ENCODE measurements at places on chromosomes 11 and 22.

DNA sequence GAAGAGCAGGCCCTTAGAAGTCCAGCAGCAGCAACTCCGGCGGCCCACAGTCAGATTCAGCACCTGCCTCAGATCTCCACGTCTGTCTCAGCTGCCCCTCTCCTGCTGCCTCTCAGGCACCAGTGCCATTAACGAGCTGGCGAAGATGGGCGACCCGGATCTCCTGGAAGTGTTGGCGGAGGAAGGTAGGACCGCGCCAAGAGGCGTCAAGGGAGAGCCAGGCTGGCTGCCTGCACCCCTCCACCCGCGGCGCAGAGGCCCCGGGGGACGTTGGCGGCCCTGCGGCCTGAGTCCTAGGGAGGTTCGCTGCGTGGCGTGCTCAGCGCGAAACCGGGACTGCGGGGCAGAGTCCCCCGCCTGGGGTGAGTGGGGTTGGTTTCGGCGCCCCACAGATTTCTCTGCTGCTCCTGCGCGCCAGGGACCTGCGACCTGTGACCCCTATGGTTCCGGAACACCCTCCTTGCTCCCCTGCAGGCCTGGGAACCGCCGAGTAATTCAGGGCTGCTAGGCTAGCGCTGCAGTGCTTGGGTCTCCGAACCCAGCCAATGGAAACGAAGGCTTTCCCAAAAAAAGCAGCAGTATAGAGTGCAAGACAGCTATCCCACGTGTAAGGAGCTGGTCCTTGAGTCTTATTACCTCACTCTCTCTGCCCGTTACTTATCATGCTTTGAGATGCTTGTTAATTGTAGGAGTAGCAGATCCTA, 615 bp downstream of the ANO5 start:
- peak; percentile 74 for DNase-seq

DNA sequence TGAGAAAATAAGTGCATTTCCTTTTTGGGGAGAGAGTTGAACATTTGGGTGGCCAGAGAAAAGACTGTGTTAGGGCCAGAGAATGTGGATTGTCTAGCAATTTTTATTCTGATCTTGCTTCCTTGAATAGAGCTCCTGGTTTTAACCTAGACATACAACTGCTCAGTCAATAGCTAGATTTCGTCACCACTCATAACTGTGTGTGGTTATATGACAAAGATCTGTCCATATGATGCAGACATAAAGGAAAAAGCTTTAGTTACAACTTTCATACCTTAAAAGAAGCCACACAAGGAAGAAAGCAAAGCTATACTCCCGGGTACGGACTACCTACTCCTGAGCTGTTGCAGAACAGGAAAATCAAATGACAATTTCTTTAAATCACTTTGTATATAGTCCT, 37.2 kb downstream of the MS4A6A start:
- no peak for DNase-seq

DNA sequence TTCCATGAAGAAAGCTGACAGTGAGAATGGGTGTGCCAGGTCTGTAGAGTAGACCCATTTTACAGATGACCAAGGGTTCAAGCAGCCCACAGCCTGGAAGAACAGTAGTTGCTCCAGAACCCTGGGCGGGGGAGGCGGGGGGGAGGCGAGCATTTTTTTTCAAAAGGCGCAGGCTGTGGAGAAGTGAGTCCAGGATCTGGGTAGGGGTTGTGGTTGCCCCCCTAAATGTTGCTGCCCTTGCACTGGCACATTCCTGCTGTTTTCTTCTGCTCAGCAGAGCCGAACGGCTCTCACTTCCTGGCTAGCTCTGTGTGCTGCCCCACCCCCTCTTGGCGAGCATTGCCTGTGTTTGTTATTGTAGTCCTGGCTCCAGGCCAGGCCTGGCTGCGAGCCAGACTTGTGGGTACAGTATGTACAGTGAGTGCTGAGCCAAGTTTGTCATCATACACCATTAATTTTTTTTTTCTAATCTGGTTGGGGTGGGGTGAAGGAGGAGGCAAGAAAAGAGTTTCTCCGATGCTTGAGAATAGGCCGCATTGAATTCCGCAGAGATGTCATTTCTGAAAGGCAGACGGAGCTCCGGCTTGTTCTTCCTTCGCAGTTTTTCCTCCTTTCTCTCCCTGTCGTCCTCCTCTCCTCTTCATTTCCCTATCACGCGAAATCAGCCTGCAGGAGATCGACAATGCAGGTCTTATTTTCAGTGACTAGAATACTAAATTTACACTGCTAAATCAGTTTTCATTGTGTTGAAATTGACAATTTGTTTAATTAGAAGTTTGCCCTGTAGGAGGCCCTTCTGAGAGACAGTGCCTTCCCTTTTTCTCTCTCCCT, 100.5 kb downstream of the ZBTB16 start:
- DNase-seq: peak; percentile 98

DNA sequence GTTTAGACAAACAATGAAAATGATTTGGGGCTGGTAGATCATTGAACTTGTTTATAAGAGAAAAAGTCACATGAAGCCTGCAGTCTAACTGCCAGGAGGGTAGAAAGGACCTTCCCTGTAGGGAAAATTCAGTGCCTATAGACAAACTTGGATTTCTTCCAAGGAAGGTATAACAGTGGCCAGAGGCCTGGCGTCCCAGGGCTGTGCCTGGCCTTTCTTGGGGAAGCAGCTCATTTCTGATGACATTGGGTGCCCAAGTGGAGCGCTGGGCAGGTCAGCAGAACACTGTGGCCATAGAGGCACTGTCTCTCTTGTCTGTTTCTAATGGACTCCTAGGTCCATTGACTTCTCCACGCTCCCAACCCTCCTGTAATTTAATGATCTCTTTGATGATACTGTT, 6.6 kb upstream of the FXYD6 start:
- DNase-seq: no peak

- no peak for DNase-seq
Measured at GRCh38 chr22:46251266-46251665, 1.2 kb upstream of the CDPF1 start.

DNA sequence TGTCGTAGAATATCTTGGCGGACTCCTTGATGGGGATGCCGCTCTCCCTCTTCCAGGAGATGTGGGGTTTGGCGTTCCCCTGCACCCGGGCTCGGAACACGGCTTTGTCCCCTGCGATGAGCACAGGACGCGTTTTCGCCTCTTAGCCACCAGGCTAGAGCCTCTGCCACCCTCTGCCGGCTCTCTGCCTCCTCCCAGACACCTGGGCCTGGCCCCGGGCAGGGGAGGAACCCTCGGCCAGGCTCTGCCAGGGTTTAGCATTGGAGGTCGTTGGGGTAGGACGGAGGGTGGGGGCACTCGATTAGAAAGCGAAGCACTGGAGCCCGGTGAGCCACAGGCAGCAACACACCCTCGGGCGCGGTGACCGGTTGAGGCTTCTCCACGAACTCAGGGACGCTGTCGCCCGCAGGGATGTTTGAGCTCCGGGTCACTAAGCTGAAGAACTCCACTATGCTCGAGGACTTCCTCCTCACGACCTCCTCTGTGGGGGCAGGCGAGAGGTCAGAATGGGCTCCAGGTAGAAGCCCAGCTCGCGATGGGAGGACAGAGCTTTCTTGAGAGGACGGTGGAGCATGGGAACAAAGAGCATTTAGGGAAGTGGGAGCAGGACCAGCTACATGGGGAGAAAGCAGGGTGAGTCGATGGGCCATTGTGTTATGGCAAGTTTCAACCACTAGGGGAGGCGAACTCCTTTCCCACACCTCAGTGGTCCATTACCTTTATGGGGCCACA, 4.3 kb downstream of the IGSF22 start:
- peak; percentile 88 for DNase-seq

GRCh38 chr11:1256257-1257045, 33.6 kb downstream of the MUC5B start:
- no peak for DNase-seq

- peak; percentile 94 for DNase-seq
Measured at GRCh38 chr11:61949169-61950034, 749 bp upstream of the BEST1 start.

GRCh38 chr11:47593934-47594855, at the start of gene C1QTNF4:
C1QTNF4 (minus strand) TSS chr11:47594411; CDS start chr11:47590810, 3,601 bp downstream.
- DNase-seq: peak; percentile 84
